ENCODE measurements at places on chromosomes 1 and 21. TPM values are rescaled to one million over a fixed set of nuclear protein-coding genes. Genes with fewer than 3 reads are reported as not detected.

The AKR7A3 gene
- 0.89 TPM for total RNA-seq

The TAS1R1 gene
- not detected for total RNA-seq

The PADI2 gene
- total RNA-seq: not detected

The IVL gene
- not detected for total RNA-seq

The TMED5 gene
- 88.5 TPM for total RNA-seq

The OR2T35 gene
- not detected for total RNA-seq

The CSMD2 gene
- total RNA-seq: under 0.01 TPM

The ANXA9 gene
- total RNA-seq: 1.2 TPM

The NTMT2 gene
- not detected for total RNA-seq

The S100A3 gene
- 5.8 TPM for total RNA-seq

The ESRRG gene
- under 0.01 TPM for total RNA-seq

The NUDT17 gene
- 7.3 TPM for total RNA-seq

The ITGB2 gene
- total RNA-seq: not detected

The SDHB gene
- 159 TPM for total RNA-seq

The NID1 gene
- total RNA-seq: 295 TPM

The ADGRL4 gene
- total RNA-seq: 1.1 TPM

The SLC16A4 gene
- 37.5 TPM for total RNA-seq

The SH2D1B gene
- not detected for total RNA-seq

The LAMC2 gene
- total RNA-seq: 1.6 TPM

The HLX gene
- 43.8 TPM for total RNA-seq

The XCL2 gene
- not detected for total RNA-seq

The NECTIN4 gene
- under 0.01 TPM for total RNA-seq

The MRPL9 gene
- 118 TPM for total RNA-seq

The S100A7A gene
- not detected for total RNA-seq

The EBNA1BP2 gene
- 155 TPM for total RNA-seq

The NEXN gene
- 2.9 TPM for total RNA-seq

The KRTAP13-2 gene
- not detected for total RNA-seq

The ANKRD45 gene
- not detected for total RNA-seq

The TMEM200B gene
- total RNA-seq: 21.0 TPM

The FMO1 gene
- not detected for total RNA-seq

The DIRAS3 gene
- total RNA-seq: 13.3 TPM

The RNF207 gene
- 12.6 TPM for total RNA-seq

The CD1B gene
- total RNA-seq: not detected

The KRTCAP2 gene
- 276 TPM for total RNA-seq

The CTTNBP2NL gene
- 13.0 TPM for total RNA-seq

The ZNF691 gene
- total RNA-seq: 10.3 TPM

The AGBL4 gene
- not detected for total RNA-seq

The EPHB2 gene
- 47.3 TPM for total RNA-seq

The ACAP3 gene
- total RNA-seq: 19.1 TPM

The CNR2 gene
- not detected for total RNA-seq

The GJB4 gene
- total RNA-seq: not detected
